Activated T-helper 17 cell treated with anti-CD3 and anti-CD28 coated beads, Interleukin-2, amount 50 U/mL, for 72 hours (primary cell): ENCODE measurements at places on chromosomes 5 and 9. TPM values are rescaled to one million over a fixed set of nuclear protein-coding genes. Genes with fewer than 3 reads are reported as not detected.

The HABP4 gene
- 10.0 TPM for total RNA-seq

The C1QTNF2 gene
- not detected for total RNA-seq

The SLC27A6 gene
- total RNA-seq = not detected

The FCN2 gene
- not detected for total RNA-seq

The GRXCR2 gene
- not detected for total RNA-seq

The GOLGA1 gene
- total RNA-seq = 39.8 TPM

The SLC25A25 gene
- 12.7 TPM for total RNA-seq

The TESK1 gene
- total RNA-seq = 39.0 TPM

The XPA gene
- 16.6 TPM for total RNA-seq

The BNC2 gene
- not detected for total RNA-seq
